ENCODE measurements at places on chromosomes 6 and 20.

DNA sequence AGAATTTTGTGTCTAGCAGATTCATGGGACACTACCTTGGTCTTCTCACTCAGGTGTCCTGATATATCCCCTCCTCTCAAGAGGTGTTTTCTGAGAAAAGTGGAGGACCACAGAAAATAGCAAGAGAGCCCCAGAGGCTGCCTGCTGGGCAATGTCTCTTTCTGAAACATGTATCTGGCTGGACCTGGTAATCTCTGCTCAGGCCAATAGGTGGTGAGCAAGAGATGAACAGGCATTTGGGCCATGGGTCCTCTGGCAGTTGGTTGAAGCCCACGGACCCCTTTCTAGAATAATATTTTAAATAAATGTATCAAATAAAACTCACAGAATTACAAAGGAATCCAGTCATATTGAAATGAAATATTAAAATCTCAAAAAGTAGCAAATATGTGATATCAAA, 8.8 kb upstream of the THBD start:
- H3K27me3 ChIP-seq, result no peaks in the 10 kb centered on the region
- no peak overlapping the region for H3K27ac ChIP-seq
- H3K4me1 ChIP-seq, result no peaks in the 10 kb centered on the region
- H3K36me3 ChIP-seq, result no peaks in the 10 kb centered on the region
- H3K4me3 ChIP-seq, result no peak overlapping the region

- no peaks in the 10 kb centered on the region for H3K36me3 ChIP-seq
- no peaks in the 10 kb centered on the region for H3K27me3 ChIP-seq
- no peak overlapping the region for H3K27ac ChIP-seq
- DNase-seq, result no peak
- no peak overlapping the region for H3K4me3 ChIP-seq
Measured at GRCh38 chr6:69027861-69028260, 392.8 kb downstream of the ADGRB3 start.

DNA sequence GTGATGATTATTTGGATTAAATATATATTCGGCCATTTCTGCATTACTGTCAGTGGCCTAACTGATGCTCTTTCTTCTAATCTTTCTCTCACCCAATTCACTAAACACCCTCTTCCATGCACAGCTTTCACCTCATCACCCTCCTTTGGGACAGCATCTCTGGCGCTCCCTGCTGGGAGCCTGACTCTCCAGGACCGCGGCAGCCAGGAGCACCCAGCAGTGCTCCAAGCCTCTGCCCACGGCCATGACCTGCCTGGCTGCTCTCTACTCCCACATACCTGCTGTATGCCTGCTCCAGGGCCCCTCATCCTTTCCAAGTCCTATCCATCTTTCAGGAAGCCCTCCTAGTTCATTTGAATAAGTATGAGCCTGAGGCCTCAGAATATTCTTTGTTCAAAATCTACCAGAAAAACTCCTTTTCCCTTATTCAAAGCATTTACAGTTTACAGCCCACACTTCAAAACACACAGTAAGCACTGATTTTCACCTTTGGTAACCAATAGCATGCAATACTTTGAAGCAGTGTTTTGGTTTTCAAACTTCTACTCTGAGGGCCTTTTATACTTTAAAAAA, 15.2 kb downstream of the CTCFL start:
- no peak overlapping the region for H3K4me3 ChIP-seq
- no peaks in the 10 kb centered on the region for H3K4me1 ChIP-seq
- H3K27me3 ChIP-seq, result no peaks in the 10 kb centered on the region
- H3K36me3 ChIP-seq, result no peaks in the 10 kb centered on the region
- H3K27ac ChIP-seq, result no peak overlapping the region

DNA sequence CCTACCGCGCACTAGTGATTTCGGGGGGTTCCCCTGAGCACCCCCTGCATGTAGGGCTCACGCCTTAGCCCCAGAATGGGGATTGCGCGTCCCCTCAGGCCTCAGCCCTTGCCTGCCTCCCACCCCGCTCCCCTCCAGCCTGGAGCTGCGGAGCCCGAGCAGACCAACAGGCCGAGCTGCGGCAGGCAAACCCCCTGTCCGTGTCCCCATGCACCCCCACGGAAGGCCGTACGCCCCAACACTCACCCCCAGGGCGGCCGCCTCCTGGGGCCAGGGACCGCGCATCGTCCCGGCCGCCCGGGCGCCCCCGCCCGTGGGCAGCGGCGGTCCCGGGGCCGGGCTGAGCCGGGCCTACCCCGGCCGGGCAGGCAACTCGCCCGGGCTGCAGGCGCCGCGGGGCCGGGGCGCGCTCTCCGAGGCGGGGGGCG, 1.2 kb upstream of the KCNB1 start:
- DNase-seq, result no peak
- no peaks in the 10 kb centered on the region for H3K27me3 ChIP-seq
- H3K27ac ChIP-seq, result no peak overlapping the region
- no peaks in the 10 kb centered on the region for H3K4me1 ChIP-seq
- no peaks in the 10 kb centered on the region for H3K36me3 ChIP-seq

DNA sequence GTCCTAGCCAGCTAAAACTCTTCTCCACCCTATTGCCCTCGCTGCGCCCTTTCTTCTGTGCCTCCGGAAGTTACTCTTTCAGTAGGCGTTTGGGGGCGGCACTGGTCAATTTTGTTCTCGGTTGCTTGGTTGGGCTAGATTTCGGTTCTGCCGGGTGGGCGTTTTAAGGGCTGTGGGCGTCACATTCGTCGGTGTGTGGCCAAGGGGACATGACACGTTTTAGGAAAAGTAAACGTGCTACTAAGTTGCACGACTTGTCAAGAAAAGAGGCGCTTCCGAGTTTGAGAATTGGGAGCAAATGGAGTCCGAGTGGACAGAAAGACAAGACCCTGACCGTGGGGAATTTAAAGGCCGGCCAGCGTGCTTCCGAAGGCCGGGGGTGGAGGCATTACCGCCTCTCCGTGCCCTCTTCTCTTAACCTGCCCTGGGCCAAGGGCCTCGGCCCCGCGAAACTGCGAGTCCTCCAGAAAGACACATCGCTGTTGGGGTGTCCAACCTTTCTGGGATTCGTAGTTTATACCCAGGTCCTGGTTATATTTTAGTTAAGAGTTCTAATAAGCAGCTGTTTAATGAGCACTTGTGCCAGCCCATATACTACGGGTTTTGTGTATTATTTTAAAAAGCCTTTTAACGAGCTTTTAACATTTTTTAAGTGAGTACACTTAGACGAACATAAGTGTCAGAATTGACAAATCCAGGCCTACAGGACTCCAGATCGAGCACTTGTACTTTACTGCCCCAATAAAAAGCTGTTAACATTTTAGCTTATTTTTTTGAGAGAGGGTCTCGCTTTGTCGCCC, 664 bp upstream of the BAG6 start:
- peak overlapping the region; percentile 97 for H3K27ac ChIP-seq
- no peaks in the 10 kb centered on the region for H3K4me1 ChIP-seq
- no peaks in the 10 kb centered on the region for H3K27me3 ChIP-seq
- peak; percentile 84 for DNase-seq
- H3K4me3 ChIP-seq, result peak overlapping the region; percentile 81

DNA sequence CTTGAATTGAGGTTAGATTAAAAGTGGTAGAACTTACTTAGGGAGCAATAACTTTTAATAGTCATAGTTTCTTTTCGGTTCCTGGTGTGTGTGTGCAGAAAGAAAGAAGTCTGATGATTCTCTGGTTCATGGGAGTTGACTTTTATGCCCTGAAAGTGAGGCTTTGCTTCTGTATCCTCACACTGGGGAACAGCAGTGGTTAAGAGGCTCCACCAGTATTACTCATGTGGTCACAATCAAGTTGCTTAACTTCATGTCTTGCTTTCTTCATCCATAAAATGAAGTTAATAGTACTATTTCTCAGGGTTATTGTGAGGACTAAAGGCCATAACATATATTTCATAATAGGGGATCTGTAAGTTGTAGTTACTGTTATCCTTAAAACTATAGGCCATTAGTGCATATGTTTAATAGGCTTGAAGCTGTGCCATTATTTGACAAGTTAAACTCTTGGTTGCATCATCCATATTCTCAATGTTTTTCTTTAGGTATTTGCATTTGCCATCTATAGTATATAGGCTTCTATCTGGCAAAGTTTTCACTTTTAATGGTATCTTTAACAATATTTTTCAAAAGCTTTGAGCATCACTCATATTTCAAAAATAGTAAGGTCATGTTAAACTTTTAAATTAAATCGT, 262.4 kb downstream of the PLCB1 start:
- peaks cover under 1% of the 10 kb centered on the region for H3K4me1 ChIP-seq
- H3K27me3 ChIP-seq, result no peaks in the 10 kb centered on the region
- H3K36me3 ChIP-seq, result no peaks in the 10 kb centered on the region
- DNase-seq, result no peak
- no peak overlapping the region for H3K4me3 ChIP-seq

- DNase-seq, result no peak
- H3K4me3 ChIP-seq, result no peak overlapping the region
- no peaks in the 10 kb centered on the region for H3K4me1 ChIP-seq
- no peaks in the 10 kb centered on the region for H3K36me3 ChIP-seq
- no peak overlapping the region for H3K27ac ChIP-seq
- H3K27me3 ChIP-seq, result no peaks in the 10 kb centered on the region
Measured at GRCh38 chr6:45036103-45036502, 292.0 kb upstream of the RUNX2 start.

- DNase-seq, result no peak
- H3K36me3 ChIP-seq, result no peaks in the 10 kb centered on the region
- no peaks in the 10 kb centered on the region for H3K4me1 ChIP-seq
- no peak overlapping the region for H3K4me3 ChIP-seq
- no peaks in the 10 kb centered on the region for H3K27me3 ChIP-seq
- no peak overlapping the region for H3K27ac ChIP-seq
Measured at GRCh38 chr20:61417221-61417941, 165.3 kb downstream of the CDH4 start.

- H3K4me1 ChIP-seq, result no peaks in the 10 kb centered on the region
- H3K36me3 ChIP-seq, result no peaks in the 10 kb centered on the region
- no peak for DNase-seq
- H3K4me3 ChIP-seq, result no peak overlapping the region
- H3K27me3 ChIP-seq, result no peaks in the 10 kb centered on the region
Measured at GRCh38 chr20:4081421-4081820, 66.1 kb upstream of the RNF24 start.

DNA sequence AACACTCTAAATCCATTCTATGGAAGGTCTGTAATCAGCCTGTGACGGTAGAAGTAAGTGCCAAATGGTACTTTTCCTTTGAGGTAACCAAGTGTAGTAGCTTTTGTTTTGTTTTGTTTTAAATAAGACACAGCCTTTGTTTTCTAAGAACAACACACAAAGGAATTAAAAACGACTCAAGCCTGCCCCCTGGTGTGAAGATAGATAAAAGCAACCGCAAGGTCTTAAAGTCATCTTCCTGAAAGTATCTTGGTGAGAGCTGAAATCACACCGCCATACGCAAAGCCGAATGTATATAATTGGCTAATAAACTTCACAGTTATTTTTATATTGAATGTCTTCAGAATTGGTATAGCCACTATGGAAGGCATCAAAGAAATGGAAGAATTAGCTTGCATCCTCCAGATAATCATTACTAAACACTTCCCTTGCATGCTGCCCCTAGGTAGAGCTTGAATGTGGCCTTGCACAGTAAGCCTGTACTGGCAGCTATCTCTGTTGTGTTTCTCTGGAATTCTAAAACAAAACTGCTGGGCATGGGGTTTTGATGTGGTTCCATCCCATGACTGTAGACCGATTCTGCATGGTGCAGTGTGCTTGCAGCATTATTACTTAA, 95.6 kb downstream of the LAMP5 start:
- no peak overlapping the region for H3K4me3 ChIP-seq
- H3K27me3 ChIP-seq, result no peaks in the 10 kb centered on the region
- H3K27ac ChIP-seq, result no peak overlapping the region
- H3K36me3 ChIP-seq, result no peaks in the 10 kb centered on the region
- peak; percentile 49 for DNase-seq

DNA sequence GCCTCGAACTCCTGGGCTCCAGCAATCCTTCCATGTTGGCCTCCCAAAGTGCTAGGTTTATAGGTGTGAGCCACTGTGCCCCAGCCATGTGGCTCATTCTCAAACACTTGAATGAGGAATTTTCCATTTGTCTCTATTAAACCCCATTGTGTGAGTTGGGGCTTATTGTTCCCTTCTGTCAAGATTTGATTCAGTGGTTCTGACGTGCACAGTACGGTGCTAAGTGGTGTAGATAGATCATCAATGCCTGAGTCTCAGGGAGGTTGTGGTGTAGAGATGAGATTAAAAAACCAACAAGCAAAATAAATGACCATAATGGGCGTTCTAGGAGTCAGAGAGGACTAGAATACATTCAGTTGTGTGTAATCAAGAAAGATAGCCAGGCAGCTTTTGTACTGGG, 335.6 kb downstream of the PRL start:
- no peak overlapping the region for H3K4me3 ChIP-seq
- no peaks in the 10 kb centered on the region for H3K36me3 ChIP-seq
- H3K27me3 ChIP-seq, result no peaks in the 10 kb centered on the region
- no peak for DNase-seq
- H3K4me1 ChIP-seq, result no peaks in the 10 kb centered on the region

DNA sequence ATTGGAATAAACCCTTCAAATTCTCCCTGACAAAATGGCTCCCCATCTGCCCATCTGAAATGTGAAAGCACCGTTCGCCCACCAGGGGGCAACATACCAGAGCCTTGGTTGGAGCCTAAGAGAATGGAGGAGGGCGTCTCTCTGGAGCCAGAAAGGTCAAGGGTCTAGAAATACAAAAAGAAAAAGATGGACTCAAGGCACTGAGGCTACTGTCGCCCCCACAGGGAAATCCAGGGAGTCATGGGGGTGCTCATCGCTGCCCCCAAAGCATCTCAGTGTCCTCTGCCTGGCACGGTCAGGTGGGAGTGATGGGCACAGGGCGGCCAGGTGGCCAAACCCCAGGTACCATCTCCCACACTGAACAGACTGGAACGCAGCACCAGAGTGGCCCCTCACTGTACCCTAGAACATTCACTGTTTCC, 136.3 kb downstream of the ZMYND8 start:
- peaks cover 14% of the 10 kb centered on the region for H3K36me3 ChIP-seq
- no peaks in the 10 kb centered on the region for H3K27me3 ChIP-seq
- no peak overlapping the region for H3K4me3 ChIP-seq
- DNase-seq, result no peak
- no peak overlapping the region for H3K27ac ChIP-seq

DNA sequence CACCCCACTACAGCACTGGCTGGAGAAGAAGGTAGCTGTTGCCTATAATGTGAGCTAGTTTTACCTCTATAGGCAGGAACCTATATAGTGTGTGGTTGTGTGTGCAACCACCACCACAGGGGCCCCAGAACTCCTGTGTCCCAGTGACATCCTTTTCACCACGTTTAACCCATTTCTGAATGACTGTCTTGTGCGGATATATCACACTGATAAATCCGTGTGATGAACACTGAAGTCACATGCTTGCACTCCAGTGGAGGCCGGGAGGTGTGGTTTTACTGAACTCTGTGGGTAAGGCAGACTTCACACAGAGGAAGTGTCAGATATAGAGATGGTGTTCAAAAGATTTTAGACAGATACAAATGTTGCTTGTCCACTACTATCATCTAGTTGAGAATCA, 32.5 kb downstream of the SDHAF4 start:
- no peak for DNase-seq
- H3K4me1 ChIP-seq, result no peaks in the 10 kb centered on the region
- H3K4me3 ChIP-seq, result no peak overlapping the region

- DNase-seq, result no peak
- no peak overlapping the region for H3K4me3 ChIP-seq
- no peaks in the 10 kb centered on the region for H3K4me1 ChIP-seq
- no peak overlapping the region for H3K27ac ChIP-seq
- no peaks in the 10 kb centered on the region for H3K27me3 ChIP-seq
- H3K36me3 ChIP-seq, result no peaks in the 10 kb centered on the region
Measured at GRCh38 chr20:58099291-58099935, 129.0 kb downstream of the ANKRD60 start.

Data from right lobe of liver (tissue), 6 donors.